IMR-90 (cell line): ENCODE measurements at places on chromosomes 3 and 15. TPM values are rescaled to one million over a fixed set of nuclear protein-coding genes. Genes with fewer than 3 reads are reported as not detected.

The SCN11A gene
- total RNA-seq, result under 0.01 TPM in 1 of 2 replicates, not detected in the other

The SLC9C1 gene
- total RNA-seq, result not detected in 2 replicates

The DAZL gene
- not detected in 2 replicates for total RNA-seq

The SV2B gene
- not detected in 2 replicates for total RNA-seq

The WDR93 gene
- not detected in 2 replicates for total RNA-seq

The IL20RB gene
- total RNA-seq, result 0.56 and 0.72 TPM in 2 replicates

The TMEM207 gene
- not detected in 2 replicates for total RNA-seq

The RARB gene
- total RNA-seq, result 1.4 TPM in 2 replicates
